ENCODE measurements at places on chromosomes 5 and 9.

DNA sequence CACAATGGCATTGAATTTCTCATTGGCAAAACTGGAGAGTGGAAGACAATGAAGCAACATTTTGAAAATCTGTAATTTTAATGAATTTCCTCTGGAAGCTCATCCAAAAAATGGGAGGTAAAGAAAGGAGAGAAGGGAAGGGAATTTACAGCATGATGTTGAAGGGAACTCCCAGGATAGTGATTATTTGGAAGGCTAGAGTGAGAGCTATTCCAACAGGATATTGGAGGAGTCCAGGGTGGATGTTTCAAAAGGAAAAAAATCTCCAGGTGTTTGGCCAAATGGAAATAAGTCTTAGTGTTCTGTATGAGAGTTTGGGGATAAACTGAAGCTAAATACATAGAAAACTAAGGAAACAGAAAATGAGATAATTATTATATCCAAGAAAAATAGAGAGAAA, 106.2 kb downstream of the IZUMO3 start:
- no peak for DNase-seq

DNA sequence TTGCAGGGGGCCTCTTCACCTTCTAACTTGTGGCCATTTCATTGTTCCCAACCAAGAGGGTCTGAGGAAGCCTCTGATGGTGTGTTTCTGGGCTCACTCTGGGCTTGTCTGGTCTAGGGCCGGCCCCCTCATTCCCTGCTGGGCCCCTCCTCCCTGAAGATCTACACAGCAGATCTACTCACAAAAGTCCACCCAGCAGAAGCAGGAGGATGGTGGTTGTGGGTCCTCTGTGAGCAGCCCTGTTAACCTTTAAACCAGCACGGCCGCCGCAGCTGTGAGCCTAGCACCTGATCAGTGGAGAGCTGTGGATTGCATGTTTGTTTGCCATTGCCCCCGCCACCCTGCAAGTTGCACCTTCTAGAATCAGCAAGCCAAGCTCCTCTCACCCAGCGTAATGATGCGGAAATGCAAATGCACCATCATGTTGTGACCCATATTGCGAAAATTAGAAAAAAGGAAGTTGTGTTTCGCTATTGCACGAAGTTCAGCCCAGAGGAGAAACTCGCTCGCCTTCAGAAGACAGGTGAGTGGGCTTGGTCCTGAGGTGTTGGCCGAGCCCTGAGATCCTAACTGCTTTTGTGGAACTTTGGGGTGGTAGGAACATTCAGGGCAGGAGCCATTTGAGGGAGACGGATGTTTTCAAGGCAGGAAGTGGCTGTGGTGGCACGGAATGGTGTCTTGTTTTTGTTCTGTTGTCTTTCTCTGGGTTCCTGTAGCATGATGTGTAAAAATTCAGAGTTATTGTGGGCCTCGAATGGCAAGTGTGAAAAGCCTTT, 16.7 kb downstream of the FGD3 start:
- peak; percentile 70 for DNase-seq

GRCh38 chr9:13078164-13078563, 201.3 kb downstream of the MPDZ start:
- no peak for DNase-seq

- no peak for DNase-seq
These were observed 28.2 kb downstream of the MRPL36 start for GRCh38 chr5:1771149-1772065.

DNA sequence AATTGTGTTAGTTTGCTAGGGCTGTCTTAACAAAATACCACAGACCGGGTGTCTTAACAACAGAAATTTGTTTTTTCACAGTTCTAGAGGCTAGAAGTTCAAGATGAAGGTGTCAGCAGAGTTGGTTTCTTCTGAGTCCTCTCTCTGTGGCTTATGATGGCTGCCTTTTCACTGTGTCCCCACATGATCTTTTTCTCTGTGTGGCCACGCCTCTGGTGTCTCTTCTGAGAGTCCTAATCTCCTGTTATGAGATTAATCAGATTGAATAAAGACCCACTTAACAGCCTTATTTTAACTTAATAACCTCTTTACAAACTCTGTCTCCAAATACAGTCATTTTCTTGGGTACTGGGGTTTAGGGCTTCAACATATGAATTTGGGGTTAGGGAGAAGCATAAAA, 561.1 kb downstream of the NR2F1-AS1 start:
- DNase-seq: no peak

- no peak for DNase-seq
These were observed 284.3 kb downstream of the CCDC171 start for GRCh38 chr9:15837079-15837679.

- DNase-seq: no peak
These were observed 50.3 kb downstream of the COL5A1 start for GRCh38 chr9:134691695-134692572.

GRCh38 chr5:1643651-1644392, 120.1 kb upstream of the LPCAT1 start:
- DNase-seq: no peak

DNA sequence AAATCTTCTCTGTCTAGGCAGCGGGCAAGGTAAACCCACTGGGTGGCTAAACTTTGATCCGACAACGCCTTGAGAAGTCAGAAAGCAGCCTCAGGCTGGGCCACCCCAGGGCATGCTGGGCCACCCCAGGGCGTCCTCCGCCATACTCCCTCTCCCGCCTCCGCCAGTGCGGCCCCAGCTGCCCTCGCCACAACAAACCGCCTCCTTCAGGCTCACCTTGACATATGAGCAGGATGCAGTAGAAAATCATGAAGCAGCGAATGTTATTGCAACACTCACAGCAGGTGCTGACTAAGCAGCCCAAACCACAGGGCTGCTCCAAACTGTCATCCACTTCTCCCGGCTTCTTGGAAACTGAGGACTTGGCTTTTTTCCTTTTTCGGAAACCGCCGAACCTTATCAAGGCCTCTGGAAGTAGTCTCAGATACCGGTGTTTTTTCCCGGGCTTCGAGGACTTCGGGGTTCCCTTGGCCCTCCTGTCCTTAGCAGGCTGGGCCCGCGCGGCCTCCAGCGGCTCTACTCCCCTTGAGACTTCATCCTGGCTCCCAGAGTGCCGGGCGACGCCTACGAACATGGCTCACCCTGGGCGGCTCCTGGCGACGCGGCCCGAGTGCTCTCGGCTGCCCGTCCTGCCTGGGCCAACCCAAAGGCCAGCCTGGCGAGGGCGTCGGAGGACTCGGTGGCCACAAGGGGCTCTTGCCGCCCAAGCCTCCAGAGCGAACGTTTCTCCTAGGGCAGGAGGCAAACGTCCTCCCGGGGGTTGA, at the start of gene SLCO6A1:
Gene SLCO6A1, minus strand, starts transcription at position 731 of the 764 bp plus-strand sequence. Its CDS starts 157 bp downstream, at position 574.
- DNase-seq: no peak

DNA sequence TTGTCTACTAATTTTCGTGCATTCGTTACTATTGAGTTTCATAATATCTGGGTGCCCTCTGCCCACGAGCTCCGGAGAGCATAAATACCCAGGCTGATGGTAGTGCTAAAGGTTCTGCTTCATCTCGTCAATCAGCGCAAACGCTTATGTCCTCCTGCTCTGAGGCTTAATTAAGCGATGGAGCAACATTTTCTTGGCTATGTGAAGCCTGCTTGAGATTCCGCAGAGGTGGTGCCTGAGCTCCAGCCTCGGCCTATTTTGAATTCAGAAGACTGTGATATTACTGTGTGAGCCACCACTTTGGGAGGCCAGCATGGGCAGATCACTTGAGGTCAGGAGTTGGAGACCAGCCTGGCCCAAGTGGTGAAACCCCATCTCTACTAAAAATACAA, 44.8 kb downstream of the ANXA2R start:
- DNase-seq: no peak

DNA sequence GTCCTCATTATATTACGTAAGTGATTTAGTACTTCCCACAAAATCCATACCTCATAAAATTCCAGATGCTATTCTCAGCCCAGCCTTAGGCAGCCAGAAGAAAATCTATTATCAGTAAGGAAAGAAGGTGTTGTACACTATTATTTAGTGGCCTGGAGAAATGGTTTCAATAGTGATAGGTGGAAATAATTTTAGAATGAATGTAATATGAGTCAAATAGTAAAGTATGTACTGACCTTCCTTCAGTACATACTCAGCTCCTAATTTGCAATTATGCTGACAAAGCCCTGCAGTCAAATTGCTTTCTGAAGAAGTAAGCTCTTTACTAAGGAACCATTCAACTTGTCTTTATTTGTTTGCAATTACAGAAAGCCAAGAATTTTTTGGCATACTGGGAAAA, 409.2 kb downstream of the HTR1A start:
- no peak for DNase-seq

DNA sequence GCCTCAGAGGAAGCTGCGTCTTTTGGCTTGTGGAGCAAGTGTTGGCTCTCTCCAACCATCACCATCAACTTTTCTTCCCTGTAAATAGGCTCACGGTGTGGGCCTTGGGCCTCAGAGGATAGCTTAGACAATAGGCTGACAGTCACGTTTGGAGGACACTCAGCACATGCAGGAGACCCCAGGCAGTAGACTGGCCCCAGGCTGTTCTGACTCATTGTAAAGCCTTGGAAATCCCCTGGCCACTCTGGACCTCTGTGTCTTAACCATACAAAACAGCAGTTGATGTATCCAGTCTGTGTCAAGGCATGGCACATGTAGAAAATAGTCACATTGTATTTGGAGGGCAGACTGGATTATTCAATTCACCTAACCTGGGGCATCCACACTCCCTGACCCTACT, 18.6 kb downstream of the CD74 start:
- DNase-seq: no peak

GRCh38 chr9:84851935-84852585, 182.5 kb downstream of the NTRK2 start:
- no peak for DNase-seq

GRCh38 chr5:56291079-56291643, 58.0 kb upstream of the ANKRD55 start:
- no peak for DNase-seq

- no peak for DNase-seq
These were observed 33.4 kb downstream of the C9orf85 start for GRCh38 chr9:71944754-71945375.

GRCh38 chr9:134556531-134557068, 85.0 kb upstream of the COL5A1 start:
- no peak for DNase-seq

GRCh38 chr5:95671826-95672225, 11.0 kb downstream of the SPATA9 start:
- no peak for DNase-seq

- no peak for DNase-seq
These were observed 143.6 kb downstream of the MRPS30 start for GRCh38 chr5:44952376-44952775.

DNA sequence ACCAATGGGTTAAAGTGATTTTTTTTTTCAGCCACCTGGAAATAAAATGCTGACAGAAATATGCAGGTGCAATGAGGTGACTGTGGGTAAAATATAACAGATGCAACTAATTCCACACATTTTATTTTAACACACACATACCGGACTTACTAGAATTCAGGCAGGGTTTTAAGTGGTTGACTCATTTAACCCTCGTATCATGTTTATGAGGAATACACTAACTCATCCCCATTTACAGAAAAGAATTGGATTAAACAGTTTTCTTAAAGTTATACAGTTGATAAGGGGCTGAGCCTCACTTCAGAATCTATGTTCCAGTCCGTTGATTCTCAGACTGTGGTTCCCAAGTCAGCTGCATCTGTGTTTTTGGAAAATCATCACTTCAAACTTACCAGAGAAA, 207.5 kb downstream of the CHSY3 start:
- DNase-seq: no peak

DNA sequence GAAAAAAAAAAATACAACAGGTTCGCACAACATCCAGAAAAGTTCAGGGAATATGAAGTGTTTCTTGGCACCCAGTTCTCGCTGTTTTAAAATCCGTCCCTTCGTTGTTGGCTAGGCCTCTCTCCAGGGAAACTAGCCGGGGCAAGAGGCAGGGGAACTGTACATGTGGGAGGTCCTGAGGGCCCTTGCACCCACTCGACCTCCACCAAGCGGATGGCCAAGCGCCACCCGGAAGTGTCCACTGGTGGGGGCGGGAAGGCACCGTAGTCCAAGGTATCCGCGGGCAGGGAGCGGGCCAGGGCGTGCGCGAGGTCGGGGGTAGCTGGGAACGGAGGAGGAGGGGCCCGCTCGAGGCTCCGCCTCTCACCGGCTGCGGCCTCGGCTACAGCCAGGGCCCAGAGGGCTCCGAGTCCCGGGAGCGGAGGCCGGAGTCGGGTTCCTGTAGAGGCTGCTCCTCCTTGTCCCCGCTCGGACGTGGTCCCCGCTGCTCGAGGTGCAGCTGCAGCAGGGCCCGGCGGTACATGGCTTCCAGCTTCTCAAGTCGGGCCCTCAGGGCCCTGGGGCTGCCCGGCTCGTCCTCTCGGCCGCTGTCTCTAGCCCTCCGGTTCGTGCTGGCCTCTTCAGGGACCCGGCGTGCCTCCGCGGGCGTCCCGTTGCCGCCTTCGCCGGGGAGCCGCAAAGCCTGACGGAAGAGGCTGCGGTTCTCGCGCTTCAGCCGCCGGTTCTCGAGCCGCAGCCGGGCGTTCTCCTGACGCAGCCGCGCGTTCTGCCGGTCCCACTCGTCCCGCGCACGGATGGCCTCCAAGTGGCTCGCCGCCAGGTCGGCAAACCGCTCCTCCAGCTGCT, 720 bp downstream of the TUSC1 start:
- DNase-seq: no peak

DNA sequence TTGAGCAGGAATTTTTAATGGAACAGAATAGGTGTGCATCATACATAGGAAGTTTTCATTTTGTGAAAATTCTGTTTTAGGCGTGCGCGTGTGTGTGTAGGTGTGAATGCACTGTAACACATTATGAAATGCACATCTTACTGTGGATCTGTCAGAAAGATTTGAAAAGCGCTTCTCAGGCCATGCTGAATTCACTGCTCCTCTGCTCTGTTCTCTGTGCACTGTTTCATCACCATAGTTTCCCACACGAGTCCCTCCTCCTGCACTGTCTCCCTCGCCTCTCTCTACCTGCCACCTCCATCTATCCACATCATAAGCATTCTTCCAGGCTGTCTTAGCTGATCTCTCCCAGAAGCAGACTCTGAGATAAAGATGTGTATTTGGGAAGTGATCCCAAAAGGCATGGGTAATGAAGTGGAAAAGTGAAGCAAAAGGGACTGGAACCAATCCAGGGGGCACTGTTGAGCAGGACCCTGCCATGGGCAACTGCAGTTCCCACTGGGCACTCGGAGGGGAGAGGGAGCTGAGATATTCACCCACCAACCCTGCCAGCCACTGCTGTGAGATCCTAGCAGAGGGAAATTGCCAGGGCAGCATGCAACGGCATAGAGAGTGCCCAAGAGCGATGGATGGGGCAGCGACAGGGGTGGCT, 65.9 kb downstream of the GABBR2 start:
- no peak for DNase-seq

DNA sequence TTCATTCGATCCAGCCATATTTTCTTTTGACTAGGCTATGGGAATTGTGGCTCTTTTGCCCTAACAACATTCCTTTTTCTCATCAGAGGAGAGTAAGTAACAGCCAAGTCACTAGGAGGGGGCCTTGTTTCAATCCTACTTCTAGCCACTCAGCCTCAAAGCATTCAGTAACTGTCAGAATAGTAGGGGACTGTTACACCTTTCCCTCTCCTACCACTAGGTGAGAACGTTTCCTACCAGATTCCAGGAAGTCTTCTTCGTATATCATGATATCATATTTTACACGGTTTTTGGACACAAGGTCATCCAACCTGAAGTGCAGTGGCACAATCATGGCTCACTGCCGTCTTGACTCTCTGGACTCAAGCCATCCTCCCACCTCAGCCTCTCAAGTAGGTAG, 171.3 kb upstream of the CDH12 start:
- DNase-seq: no peak

GRCh38 chr5:168153263-168153875, 138.1 kb upstream of the WWC1 start:
- DNase-seq: no peak

- no peak for DNase-seq
These were observed 62.1 kb upstream of the SPDL1 start for GRCh38 chr5:169521366-169521983.
